ENCODE measurements at places on chromosomes 1 and 21.

DNA sequence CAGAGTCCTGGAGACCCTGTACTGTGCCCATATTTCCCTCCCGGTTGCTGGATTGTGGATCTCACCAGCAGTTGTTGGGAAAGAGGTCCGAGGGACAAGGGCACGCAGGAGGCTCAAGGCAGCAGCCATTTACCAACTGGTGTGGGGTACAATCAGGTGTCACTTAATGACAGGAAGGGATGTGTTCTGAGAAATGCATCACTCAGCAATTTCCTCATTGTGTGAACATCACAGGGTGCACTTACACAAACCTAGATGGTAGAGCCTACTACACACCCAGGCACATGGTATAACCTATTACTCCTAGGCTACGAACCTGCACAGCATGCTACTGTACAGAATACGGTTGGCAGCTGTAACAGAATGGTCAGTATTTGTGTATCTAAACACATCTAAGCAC, 20.7 kb downstream of the SLC44A3 start:
- DNase-seq, result no peak

GRCh38 chr1:235296729-235297128, 31.2 kb downstream of the ARID4B start:
- no peak for DNase-seq

- no peak for DNase-seq
These were observed 97.3 kb downstream of the SLC35F3 start for GRCh38 chr1:234001817-234002216.

DNA sequence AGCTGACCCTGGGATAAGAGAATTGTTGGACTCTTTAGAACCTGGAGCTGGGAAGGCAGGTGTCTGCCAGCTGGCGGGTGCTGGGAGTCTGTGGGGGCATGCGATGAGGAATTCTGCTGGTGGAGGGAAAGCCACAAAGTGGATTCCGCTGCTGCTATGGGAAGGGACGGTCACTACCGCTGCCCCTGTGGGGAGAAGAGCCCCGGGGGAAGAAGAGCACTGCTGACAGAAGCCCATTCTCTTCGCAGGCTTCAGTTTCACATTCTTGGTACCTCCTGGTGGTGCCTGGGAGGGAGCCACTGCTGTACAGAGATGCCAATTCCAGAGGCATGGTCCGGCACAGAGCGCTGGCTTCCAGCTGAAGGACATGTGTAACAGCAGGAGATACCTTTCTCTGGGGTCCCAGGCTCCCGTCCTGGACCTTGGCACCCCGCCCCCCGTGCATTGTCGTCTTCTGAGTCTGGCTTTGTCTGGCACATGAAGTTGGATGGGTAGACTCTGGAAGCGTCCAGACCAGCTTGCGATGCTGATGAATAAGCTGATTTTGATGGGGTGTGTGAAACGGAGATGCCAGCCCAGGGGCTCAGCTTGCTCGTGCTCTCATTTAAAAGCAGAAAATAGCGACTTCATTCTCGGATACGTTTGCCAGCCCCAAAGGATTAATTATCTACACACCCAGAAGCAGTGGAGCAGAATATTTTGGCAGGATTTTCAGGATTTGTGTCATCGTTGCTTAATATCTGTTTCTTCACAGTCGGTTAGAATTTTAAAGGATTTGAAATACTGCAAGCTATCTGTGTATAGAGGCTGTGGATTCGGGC, 13.2 kb downstream of the PDXK start:
- DNase-seq, result no peak

DNA sequence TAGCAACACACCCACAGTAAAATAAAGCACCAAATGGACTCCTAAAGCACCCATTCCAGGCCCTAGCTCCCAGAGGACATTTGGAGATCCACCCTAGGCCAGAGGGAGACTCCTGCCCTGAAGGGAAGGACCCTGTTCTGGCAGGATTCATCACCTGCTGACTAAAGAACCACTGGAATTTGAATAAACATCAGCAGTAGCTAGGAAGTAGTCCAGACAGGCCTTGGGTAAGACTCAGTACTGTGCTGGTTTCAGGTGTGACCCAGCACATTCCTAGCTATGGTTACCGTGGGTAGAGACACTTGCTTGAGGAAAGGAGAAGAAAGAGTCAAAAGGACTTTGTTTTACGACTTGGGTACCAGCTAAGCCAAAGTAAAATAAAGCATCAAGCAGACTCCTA, 92.7 kb upstream of the LRRC7 start:
- no peak for DNase-seq

- no peak for DNase-seq
These were observed 39.6 kb downstream of the FRRS1 start for GRCh38 chr1:99726818-99727217.

Data from activated T-cell treated with anti-CD3 and anti-CD28 coated beads for 48 hours (primary cell).